A172 (cell line): ENCODE measurements at places on chromosomes 1 and 21.

DNA sequence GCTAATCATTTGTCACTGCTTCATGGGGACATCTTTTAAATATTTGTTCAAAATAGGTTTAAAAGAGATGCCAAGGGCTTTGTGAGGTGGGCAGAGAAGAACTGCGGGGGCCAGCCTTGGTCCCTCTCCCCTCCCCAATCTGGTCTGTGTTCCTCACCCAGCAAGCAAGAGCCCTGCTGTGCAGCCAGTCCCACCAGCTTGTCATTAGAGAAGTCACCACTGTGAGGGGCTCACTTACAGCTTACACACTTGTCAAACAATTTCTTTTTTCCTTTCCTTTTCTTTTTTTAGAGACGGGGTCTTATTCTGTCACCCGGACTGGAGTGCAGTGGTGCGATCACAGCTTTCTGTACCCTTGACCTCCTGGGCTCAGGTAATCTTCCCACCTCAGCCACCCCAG lies 10.4 kb upstream of the CDK18 start:
- DNase-seq: no peak

DNA sequence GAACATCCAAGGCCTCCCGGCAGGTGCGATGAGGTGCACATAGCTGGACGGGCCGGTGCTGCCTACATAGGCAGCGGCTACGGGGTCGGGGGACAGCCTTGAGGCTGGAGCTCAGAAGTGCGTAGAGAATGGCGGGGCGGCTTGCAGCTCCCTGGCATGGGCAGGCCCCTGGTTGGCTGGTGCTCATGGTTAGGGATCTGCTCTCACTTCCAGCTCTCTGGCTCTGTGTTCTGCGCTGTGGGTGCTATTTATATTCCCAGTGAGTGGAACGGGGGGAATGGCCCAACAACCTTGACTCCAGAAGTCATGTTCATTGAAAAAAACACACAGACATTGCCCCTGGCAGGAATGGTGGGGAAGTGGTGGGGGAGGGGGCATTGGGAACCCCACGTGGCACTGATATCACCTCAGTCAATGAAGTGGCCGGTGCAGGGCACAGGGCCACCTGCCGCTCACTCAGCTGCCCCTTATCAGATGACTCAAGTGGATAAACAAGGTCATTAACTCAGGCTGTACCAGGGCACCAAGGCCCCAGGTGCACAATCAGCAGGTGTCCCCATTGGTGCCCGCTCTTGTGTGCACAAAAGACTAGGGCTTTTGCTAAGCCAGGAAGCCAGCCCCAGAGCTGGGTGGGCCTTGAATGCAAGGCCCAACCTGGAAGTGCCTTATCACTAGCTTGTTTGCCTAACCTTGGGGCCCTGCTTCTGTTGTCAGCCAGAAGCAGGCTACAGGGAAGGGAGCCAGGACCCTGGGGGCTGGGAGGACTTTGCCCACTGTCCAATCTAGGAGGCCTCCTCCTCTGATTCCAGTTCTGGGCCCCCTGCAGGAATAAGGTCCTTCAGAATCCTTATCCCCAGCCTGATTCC lies at the start of gene NR0B2:
NR0B2 (minus strand) TSS at position 222 of the 866 bp plus-strand sequence; CDS start at position 187, 35 bp downstream.
- peak; percentile 33 for DNase-seq

GRCh38 chr1:116564426-116564825 lies 6.4 kb downstream of the CD58 start:
- no peak for DNase-seq

DNA sequence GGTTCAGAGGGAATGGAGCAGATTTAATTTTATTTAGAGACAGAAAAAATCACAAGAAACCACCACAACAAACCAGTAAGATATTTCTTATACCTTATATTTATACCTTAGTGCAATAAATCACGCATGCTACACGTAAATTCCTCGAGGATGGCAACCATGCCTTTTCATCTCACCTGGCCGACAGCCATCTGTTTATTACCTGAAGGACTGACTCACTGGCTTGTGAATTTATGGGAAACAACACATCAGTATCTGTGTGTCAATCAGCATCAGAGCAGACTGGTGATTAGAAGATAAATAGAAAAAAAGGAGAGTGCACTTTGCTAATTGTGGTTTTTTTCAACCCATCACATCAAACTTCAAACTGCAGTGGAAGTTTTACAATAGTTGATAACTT lies 58.4 kb downstream of the S1PR1 start:
- no peak for DNase-seq

DNA sequence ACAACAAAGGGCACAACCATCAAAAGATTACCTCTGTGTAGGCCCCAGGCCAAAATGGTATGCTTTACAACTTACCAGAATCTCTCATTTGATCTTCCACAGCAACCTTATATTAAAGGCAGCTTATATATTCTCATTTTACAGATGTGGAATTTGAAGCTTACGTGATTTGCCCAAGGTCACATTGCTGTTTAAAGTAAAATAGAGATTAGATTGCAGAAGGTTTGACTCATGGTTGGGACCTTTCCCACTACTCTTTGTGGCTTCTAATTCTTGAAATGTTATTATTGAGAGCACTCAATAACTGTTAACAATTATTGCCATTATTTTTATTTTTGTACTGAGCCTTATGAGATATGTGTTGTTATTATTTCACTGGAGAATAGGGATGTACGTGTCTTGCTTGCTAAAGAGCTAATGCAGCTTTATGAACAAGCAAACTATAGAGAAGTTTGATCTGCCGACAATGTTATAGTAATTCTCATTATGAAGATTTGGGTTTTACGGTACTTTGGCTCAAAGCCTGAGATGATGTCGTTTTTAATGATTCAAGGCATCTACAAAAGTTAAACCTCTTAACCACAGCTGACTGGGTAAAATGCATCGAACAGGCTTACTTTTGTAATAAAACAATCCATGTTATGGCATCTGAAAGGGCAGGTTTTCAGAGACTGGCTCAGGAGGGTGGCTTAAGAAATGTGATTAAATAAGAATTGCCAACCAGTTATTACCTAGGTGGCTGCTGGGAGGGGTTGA lies 43.3 kb upstream of the TSNAX start:
- DNase-seq: no peak
